ENCODE measurements at places on chromosomes 4 and X.
A peak's percentile ranks its signal among the peaks of the same experiment; 100 is the strongest.

GRCh38 chr4:40749717-40750460, at the start of gene NSUN7:
NSUN7 (plus strand) TSS chr4:40749955; CDS start chr4:40750694, 739 bp downstream.
- DNase-seq, result peak; percentile 84

DNA sequence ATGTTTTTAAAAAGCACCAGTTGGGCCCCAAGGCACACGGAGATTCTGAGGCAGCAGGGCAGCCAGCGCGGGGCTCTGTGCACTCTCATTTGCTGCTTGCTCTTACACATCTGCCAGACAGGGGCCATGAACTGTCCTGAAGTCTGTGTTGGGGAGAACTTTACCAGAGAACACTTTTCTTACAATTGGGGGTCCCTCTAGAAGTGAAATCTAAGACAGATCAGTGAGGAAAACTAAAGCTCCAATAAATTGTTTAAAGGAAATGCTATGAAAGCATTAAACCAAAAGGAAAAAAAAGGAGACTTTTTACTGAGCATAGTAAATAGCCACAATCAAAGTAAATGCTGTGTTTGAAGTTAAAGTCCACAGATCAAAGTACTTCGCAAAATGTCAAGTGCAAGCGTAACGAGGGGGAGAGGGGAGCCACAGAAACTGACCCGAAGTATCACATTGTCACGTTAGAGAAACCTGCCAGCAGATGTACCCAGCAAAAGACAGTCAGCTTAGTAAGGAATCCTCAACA, 37.8 kb downstream of the SORBS2 start:
- DNase-seq, result no peak

DNA sequence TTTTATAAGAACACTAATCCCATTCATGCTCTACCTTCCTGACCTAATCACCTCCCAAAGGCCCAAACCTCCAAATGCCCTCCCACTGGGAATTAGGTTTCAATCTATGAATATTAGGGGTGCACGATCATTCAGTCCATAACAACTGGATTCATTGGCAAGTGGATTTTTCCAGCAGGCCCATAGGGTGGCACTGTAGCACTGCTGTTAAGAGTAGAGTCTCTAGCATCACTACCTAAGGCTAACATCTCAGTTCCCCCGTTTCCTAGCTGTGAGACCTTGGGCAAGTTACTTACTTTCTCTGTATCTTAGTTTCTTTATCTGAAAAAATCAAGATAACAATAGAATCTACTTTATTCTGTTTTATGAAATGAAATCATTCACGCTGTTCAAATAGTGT, 315.8 kb downstream of the STIM2 start:
- peak; percentile 67 for DNase-seq

- DNase-seq, result no peak
Measured at GRCh38 chr4:145643295-145643694, 24.1 kb downstream of the MMAA start.

GRCh38 chr4:67929426-67929825, 33.9 kb downstream of the TMPRSS11A start:
- no peak for DNase-seq

DNA sequence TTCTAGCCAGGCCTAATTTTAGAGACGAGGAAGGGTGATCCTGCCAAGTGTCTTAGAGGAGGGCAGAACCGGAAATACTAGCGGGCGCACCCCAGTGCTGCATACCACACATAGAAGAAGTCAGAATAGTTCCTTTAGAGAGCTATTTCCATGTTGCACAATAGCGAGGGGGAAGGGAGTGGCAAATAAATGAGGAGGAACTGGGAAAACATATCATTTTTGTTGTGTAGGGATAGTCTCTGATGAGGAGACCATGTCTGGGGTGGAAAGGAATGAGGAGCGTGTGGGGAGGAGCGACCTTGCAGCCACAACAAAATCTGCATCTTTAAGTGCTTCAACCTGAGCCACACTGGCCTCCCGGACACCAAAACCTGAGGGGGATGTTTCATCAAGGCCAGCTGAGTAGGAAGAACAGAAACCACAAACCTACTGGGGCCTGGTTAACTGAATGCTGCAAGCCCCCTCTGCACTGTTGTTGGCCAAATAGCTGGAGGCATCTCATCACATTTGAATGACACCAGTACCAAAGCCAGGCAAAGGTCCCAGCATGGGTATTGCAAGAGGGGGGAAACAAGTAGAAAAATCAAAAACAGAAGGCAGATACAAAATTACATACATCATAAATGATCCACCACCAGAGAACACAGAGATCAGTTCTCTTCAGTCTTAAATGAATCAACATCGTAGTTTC, 26.7 kb upstream of the C1QTNF7 start:
- DNase-seq, result no peak

DNA sequence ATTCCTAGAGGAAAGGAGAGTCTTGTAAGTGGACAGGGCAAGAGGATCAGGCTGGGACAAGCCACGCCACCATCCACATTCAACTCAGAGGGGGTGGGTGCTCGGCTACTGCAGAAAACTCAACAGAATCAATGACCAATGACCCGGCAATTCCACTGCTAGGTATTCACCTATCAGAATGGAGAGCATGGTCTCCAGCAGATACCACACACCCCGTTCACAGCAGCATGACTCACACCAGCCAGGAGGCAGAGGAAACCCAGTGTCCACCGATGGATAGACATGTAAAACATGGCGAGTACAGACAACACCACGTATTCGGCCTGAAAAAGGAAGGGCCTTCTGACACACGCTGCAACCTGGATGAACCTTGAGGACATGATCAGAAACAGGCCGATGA, 175.9 kb downstream of the AFAP1 start:
- no peak for DNase-seq

DNA sequence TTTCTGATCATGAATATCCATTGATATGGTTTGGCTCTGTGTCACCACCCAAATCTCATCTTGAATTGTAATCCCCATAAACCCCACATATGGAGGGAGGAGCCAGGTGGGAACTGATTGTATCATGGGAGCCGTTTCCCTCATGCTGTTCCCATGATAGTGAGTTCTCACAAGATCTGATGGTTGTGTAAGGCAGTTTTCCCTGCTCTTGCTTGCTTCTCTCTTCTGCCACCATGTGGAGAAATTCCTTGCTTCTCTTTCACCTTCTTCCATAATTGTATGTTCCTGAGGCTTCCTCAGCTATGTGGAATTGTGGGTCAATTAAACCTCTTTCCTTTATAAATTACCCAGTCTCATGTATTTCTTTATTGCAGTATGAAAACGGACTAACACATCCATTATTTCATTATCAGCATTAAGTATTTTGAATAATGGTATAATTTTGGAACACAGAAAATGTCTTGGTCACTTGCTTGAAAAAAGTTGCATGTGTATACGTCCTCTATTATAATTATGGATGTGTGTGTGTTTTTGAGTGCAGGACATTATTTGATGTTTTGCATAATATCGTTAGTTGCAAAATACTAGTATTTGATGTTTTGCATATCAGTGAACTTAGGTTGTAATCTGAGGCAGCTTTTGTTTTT, 334.6 kb downstream of the PCDH10 start:
- DNase-seq, result peak; percentile 19

GRCh38 chr4:146329050-146329716, 114.8 kb downstream of the REELD1 start:
- no peak for DNase-seq

GRCh38 chr4:26557164-26557563, 26.7 kb upstream of the TBC1D19 start:
- peak; percentile 14 for DNase-seq

DNA sequence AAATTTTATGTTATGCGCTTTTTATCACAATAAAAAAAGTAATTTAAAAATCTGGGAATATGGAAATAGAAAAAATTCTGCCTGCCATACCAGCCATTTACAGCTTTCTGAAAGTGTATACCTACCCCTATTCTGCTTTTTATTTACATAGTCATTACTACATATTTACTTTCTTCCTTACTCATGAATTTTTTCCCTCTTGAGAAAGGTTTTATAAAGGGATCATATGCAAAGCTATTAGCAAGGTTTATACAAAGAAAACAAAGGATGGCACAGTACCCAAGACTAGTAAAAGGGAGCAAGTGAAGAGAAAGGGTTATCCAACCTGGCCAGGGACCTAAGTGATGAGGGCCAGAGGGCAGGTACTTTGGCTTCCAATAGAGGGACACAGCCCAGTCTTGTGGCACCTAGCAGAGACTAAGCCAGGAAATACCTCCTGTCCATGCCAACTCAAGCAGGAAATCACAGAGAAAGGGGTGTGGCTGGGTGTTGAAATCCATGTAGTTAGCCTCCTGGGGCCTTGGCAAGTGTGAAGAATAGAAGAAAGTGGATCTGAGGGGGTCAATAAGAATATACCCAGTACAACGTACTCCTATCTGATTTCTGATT, 207.3 kb upstream of the VEGFC start:
- no peak for DNase-seq

DNA sequence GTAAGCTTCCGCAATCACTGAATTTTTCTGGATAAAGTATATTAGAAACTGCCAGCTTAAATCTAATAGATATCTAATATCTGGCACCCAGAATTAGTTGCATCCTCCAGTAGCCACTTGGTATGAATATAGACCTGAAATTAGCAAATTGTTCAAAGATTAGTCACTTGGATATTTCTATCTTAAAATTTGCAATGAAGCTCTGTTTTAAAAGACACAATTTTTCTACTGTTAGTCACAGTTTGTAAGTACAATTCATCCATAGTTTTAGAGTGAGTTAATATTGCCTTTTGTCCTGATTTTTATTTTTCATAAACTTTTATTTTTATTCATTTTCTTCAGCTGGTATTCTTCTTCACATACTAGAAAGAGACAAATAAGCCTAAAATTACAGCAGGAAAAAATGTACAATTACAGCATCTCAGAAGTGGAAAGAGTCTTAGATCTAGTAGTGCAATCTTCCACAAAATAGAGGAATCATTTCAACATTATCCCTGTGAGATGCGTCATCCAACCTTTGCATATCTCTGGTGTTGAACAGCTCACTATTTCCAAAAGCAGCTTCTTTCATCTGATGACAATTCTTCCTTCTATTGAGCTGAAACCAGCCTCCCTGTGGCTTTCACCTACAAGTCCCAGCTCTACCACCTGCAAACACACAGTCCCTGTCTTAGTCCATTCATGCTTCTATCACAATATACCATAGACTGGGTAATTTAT, 190.0 kb upstream of the AR start:
- DNase-seq, result no peak

- DNase-seq, result no peak
Measured at GRCh38 chr4:56241500-56241899, 145.8 kb downstream of the AASDH start.

GRCh38 chr4:1722551-1723118, 1.3 kb downstream of the TACC3 start:
- no peak for DNase-seq

- no peak for DNase-seq
Measured at GRCh38 chrX:96776966-96777365, 92.3 kb downstream of the DIAPH2 start.

DNA sequence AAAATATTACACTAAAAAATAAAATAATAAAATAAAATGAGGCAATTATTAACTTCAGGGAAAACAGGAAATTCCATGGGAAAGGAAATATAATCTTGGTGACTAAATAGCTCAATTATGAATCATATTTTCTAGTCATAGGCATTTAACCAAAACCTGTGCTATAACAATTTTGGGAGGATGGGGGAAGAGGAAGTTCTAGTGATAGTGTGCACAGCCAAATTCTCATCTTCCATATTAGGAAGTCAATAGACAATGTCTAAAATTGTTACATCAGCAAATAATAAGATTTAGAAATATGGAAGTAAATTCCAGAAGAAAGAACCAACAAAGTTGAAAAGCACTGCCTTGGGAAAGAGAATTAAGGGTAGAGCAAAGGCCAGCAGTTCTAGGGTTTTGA, 2.8 kb downstream of the AWAT2 start:
- DNase-seq, result no peak

DNA sequence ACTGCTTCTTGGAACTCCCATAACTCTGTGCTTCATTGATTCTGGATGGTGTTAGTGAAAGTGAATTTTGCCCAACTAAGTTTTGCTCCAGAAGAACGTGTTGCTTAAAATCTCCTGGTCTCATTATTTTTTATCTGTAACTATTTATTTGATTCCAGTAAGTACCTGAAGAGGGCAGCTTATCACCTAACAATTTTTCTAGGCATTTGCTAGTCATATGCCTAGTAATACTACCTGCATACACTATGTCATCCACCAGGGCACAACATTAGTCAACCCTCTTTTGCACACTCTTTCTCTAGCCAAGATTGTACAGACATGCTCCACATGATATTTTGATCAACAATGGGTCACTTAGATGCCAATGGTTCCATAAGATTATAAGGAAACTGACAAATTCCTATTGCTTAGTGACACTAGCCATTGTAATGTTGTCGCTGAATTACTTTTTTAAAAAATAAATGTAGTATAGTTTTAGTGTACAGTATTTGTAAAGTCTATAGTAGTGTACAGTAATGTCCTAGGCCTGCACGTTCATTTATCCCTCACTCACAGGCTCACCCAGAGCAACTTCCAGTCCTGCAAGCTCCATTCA, 499.9 kb upstream of the AADAT start:
- DNase-seq, result no peak

DNA sequence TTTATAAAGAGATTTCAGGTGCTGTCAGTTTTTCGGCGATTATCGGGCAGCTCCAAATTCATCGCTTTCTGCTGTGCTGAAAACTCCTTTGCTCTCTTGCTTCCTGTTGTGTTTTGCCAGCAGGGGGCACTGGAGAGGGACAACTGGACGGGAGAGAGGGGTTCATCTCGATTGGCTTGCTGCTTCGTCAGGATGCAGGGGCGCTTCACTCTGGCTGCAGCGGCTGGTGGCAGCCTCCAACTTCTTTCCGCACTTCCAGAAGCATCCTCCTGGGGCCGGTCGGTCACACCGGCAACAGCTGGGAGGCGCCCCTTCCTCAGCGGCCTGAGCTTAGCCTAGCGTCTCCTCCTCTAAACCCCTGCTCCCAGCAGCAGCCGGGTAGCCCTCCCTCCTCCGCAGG, 29.5 kb downstream of the MSL3 start:
- no peak for DNase-seq

DNA sequence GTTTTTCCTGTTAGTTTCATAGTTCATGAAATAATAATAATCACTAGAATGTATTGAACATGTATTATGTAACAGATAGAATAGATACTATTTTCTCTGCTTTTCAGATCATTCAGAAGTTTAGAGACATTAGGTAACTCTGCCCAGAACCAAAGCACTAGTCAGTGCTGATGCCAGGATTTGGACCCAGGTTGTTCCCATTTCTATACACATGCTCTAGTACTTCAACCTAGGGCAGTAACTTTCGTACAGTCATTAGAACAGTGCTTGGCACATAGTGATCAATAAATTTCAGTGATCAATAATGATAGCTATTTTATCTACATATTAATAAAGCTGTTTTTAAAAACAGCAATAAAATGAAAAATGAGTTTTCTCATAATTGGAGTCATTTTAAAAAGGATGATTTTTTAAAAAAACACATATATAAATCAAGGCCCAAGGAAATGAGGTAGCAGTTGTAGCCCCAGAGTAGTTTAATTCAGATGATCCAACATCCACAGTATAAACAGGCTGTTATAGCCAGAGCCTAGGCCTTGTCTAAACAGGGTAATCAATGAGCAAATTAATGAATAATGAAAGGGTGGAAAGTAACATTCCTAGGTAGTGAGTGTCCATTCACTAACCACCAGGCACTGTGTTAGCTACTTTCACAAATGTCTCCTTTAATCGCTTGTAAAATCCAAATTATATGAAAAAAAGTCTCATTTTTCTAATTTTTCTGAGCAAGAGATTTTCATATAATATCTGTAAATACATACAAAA, 25.6 kb downstream of the TXK start:
- no peak for DNase-seq

Measured in NCI-H1092 treated with DMSO at 0.1 percent for 48 hours (cell line).